Subcutaneous adipose tissue (tissue), 4 donors: ENCODE measurements at places on chromosomes 3 and 15. TPM values are rescaled to one million over a fixed set of nuclear protein-coding genes. Genes with fewer than 3 reads are reported as not detected.

SCG5 gene
- total RNA-seq = not detected

NR2E3 gene
- total RNA-seq = not detected

DET1 gene
- 7.1 TPM for total RNA-seq

NDN gene
- 53.8 TPM for total RNA-seq

CEMIP gene
- not detected for total RNA-seq

TERB2 gene
- not detected for total RNA-seq

BBX gene
- 46.7 TPM for total RNA-seq

MUC13 gene
- not detected for total RNA-seq

CASR gene
- total RNA-seq = under 0.01 TPM

ANKUB1 gene
- not detected for total RNA-seq

YEATS2 gene
- total RNA-seq = 15.9 TPM

GABRR3 gene
- total RNA-seq = not detected

UROC1 gene
- not detected for total RNA-seq

IRAK2 gene
- total RNA-seq = 14.4 TPM

LRRIQ4 gene
- 0.38 TPM for total RNA-seq

PLA2G4D gene
- total RNA-seq = not detected

MRPL46 gene
- total RNA-seq = 24.2 TPM

LRRC31 gene
- total RNA-seq = 0.44 TPM

HYAL3 gene
- total RNA-seq = 5.1 TPM

PRR20G gene
- total RNA-seq = not detected

A4GNT gene
- total RNA-seq = not detected

ARL14 gene
- not detected for total RNA-seq

B3GALNT1 gene
- 6.2 TPM for total RNA-seq

CCDC39 gene
- total RNA-seq = 0.33 TPM

FOXB1 gene
- not detected for total RNA-seq

ABHD14A gene
- total RNA-seq = 15.3 TPM

C3orf85 gene
- not detected for total RNA-seq

GP9 gene
- total RNA-seq = not detected

CFAP92 gene
- total RNA-seq = 0.22 TPM

SERP1 gene
- 181 TPM for total RNA-seq

CLDN18 gene
- total RNA-seq = not detected

IDH2 gene
- 69.9 TPM for total RNA-seq

RASA2 gene
- 23.8 TPM for total RNA-seq

RBPMS2 gene
- 6.4 TPM for total RNA-seq

ACP3 gene
- total RNA-seq = 2.5 TPM

CRYGS gene
- 7.9 TPM for total RNA-seq

TP63 gene
- total RNA-seq = not detected

CPN2 gene
- not detected for total RNA-seq

WNT5A gene
- 0.51 TPM for total RNA-seq

CDCP1 gene
- total RNA-seq = 0.19 TPM

RHOV gene
- not detected for total RNA-seq

ALPK3 gene
- 12.7 TPM for total RNA-seq

SERINC4 gene
- total RNA-seq = not detected

GPD1L gene
- total RNA-seq = 75.5 TPM

FGD5 gene
- total RNA-seq = 33.0 TPM

GJD2 gene
- total RNA-seq = not detected

WHAMM gene
- total RNA-seq = 7.7 TPM

ARGFX gene
- not detected for total RNA-seq

GASK1A gene
- 16.5 TPM for total RNA-seq

C3orf49 gene
- not detected for total RNA-seq

PRICKLE2 gene
- total RNA-seq = 58.5 TPM

ADPRH gene
- 17.7 TPM for total RNA-seq
